ENCODE measurements at places on chromosomes 1 and 21.

DNA sequence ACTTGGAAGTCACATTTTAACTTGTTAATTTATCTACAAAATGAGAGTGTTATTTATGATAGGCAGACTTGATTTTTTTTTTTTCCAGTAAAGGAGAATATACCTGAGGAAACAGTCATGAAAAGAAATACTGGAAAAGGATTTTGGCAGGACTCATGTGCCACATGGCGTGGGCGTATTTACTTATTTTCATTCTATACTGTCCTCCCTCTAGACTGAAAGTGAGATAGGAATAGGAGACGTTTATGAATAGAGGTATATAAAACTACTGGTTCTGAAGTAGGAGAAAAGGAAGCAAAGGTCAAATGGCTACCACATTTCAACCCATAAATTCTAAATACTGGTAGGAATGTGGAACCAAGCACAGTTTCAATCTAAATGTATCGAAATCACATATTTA, 94.8 kb upstream of the MPC2 start:
- no peak for DNase-seq

- no peak for DNase-seq
Observed at GRCh38 chr1:53617851-53618499, 121.0 kb downstream of the GLIS1 start.

GRCh38 chr1:200279810-200280411, 129.9 kb downstream of the ZNF281 start:
- DNase-seq: no peak

DNA sequence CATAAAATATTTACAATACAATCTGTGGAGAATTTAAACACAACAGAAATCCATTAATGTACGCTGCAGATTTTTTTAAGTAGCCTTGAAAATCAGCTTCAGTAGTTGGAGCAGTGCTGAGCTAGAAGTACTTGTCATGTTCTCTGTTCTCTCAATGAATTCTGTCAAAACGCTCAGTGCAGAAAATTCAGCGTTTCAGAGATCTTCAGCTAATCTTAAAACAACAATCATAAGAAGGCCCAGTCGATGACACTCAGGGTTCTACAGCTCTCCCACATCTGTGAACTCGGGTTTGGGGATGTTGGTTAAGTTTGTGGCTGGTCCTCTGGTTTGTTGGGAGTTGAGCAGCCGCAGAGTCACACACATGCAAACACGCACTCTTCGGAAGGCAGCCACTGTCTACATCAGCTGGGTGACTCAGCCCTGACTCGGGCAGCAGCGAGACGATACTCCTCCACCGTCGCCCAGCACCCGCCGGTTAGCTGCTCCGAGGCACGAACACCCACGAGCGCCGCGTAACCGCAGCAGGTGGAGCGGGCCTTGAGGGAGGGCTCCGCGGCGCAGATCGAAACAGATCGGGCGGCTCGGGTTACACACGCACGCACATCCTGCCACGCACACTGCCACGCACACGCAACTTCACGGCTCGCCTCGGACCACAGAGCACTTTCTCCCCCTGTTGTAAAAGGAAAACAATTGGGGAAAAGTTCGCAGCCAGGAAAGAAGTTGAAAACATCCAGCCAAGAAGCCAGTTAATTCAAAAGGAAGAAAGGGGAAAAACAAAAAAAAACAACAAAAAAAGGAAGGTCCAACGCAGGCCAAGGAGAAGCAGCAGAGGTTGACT, 161.2 kb downstream of the RUNX1 start:
- peak; percentile 50 for DNase-seq

- no peak for DNase-seq
Observed at GRCh38 chr1:99352821-99353220, 88.5 kb downstream of the PLPPR4 start.

DNA sequence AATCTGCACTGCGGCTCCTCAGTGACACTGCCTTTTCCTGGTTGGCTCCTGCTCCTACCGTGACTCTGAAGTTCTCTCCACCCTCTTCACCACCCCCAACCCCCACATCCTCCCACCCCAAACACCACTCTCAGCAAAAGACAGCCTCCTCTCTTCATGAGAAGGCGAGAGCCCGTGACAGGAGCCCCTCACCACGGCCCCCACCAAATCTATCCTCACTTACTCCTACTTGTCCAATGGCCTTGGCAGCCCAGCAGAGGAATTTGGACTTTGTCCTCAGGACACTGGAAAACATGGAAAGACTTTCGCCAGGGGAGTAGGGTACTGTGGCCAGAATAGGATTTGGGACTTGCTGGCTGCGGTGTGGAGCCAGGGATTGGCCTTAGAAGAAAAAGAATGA, 6.9 kb downstream of the TMEM125 start:
- no peak for DNase-seq

DNA sequence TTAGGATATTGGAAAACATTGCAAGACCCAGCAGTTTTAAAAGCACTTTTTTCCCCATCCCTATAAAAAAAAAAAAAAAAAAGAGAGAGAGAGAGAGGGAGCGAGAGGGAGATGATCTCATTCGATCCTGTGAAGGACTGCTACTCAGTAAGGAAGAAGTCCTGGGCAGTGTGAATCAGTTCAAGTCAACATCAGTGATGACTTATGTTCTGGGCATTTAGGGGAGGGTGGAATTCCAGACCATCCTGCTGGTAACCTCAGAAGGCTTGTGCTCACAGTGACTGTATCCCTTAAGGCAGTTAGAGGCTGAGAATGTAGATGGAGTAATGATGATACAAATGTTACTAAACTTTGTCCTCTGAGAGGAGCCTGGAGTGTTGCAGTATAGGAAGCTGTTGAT, 151.4 kb downstream of the TGFB2 start:
- DNase-seq: no peak

- no peak for DNase-seq
Observed at GRCh38 chr1:57293214-57293613, 130.6 kb downstream of the DAB1 start.

DNA sequence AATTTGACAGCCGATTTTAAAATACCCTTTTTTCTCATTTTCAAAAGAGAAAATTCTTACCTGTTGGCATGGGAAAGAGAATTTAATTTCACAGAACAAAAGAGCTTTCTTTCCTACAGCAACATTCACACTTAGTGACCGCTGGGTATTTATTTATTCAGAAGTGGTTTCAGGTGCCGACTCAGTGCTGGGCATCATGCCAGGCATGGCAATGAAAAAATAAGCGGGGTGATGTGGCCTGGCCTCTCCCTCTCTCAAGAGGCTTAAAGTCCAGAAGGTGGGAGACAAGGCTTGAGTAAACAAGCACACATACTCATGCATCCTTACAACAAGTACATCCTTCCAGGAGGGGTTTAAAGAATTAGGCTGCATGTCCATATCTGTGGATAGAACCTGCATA, 4.1 kb upstream of the PCP4 start:
- no peak for DNase-seq

DNA sequence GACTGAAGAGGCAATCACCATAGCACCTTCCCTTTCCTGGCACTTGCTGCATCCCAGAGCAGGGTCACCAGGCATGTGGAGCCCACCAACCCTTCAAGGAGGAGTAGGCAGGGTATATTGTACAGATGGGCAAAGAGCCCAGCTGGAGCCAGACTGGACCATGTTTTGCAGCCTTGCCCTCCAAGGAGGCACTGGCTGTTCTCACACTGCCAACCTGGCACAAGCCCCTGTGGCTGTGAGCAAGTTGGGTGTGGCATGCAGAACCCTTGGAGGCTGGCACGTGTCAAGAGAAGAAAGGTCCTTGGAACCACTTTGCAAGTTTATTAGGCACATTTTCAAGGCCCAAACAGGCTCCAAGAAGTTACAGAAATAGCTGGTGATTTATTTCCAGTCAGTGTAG, 146.4 kb downstream of the FOXD2 start:
- DNase-seq: no peak

- DNase-seq: no peak
Observed at GRCh38 chr1:113031171-113031933, 41.6 kb upstream of the LRIG2 start.

- no peak for DNase-seq
Observed at GRCh38 chr1:228830954-228831481, 95.7 kb downstream of the RHOU start.

GRCh38 chr1:22247527-22248245, 104.8 kb upstream of the WNT4 start:
- no peak for DNase-seq

DNA sequence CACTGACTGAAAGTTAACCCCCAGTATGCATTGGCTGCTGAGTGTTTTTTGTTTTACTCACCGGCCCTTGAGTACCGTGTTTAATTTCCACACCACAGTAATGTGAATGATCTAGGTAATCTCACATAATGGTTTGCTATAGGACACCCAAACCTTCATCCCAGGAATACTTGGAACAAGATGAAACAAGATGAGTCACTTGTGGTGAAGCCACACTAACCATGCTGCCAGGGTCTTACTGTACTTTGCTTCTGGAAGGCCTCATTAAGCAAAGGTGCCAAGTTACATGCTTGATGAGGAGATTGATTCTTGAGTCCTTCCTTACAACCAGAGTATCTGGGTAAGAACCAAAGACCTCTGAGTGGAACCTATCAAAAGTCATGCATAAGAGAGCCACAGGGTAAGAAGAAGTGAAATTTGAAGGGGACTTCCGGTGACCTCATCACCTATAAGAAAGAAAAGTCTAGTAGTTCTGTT, 163.3 kb downstream of the NRIP1 start:
- no peak for DNase-seq

DNA sequence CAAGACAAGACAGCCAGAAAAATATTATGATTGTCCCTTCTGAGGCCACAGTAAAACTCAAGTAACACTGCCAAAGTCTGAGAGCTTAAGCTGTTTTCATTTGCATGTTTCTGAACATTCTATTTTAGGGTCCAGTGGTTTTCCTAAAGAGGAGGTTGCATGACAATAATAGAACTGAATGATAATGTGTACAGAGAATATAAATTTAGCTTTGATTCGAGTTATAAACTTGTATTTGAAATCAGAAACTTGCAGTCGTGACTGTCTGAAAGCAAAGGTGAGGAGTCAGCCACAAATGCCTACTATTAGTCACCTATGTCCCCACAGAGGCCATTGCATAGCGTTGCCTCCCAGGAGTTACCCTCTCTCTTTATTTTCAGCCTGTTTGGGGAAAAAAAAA, 363.1 kb upstream of the ADGRL2 start:
- DNase-seq: no peak

GRCh38 chr1:198157847-198158725, 1.3 kb downstream of the NEK7 start:
- no peak for DNase-seq

DNA sequence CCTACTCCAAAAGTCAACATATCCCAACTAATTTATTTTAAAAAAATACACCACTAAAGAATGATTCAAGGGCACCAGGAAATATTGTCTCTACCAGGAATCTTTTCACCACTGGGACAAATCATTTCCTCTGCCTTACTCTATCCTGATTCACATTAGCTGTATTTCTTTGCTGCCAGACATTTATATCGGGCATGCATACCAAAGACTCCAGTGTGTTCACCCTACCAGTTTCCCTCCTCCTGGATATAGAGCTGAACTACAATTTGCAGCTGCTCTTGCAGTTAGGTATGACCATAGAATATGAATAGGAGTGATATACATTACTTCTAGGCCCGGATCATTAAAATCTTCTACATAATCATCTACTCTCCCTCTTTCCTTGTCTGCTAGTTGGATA, 7.6 kb downstream of the KCNJ6 start:
- DNase-seq: no peak

GRCh38 chr1:12166834-12167492, at the start of gene TNFRSF1B:
Gene TNFRSF1B, plus strand, starts transcription at chr1:12166991. Its CDS starts 101 bp downstream, at chr1:12167092.
- DNase-seq: peak; percentile 12

DNA sequence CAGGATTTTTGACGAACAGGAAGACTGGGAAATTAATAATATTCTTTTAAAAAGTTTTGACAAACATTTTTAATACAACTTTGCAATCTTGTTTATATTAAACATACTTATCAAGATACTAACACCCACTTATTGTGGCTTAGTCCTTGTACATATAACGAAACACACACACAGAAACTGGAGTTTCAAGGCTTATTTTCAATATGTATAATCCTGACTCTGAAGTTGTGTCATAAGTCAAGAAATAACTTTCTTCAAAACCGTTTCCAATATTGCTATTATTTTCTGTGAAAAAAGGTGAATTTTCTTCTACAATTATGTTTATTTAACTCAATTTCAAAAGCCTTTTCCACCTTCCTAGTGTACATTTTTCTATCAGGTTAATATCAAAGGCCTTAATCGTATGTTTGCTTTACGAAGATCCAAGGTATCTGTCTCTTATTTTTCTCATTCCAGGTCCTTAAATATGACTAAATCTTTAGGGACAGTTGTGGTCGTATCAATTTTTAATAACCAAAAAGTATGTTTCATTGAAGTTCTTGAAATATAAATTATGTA, 1.8 kb downstream of the CDKN2C start:
- no peak for DNase-seq

DNA sequence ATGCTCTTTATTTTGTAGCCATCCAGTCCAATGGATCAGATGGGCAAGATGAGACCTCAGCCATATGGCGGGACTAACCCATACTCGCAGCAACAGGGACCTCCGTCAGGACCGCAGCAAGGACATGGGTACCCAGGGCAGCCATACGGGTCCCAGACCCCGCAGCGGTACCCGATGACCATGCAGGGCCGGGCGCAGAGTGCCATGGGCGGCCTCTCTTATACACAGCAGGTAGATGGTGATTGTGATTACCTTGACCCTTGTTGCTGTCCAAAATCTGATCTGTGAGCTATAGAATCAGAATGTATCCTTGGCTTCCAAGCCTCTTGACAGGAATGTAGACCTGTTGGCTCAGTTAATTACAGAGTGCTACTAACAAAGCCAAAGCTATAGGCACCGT, 33.8 kb downstream of the ARID1A start:
- no peak for DNase-seq

- no peak for DNase-seq
Observed at GRCh38 chr1:206729050-206729449, 41.5 kb upstream of the IL19 start.

DNA sequence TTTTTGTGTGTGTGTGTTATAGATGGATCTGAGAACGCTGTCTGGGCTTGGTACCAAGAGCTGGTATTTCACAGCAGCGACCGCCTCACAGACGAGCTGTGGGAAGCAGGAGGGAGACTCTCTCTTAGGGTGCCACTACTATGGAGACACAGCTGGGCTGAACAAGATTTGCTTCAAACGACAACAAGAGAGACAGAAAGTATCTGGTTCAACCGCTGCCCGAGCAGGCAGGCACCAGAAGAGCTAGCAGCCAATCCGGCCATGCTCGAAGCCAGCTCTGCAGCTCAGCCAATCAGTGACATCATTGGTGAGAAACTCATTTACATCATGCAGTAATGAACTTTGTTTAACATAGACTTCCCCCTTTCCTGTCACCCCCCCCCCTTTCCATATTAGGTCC, 341.3 kb downstream of the USP25 start:
- DNase-seq: no peak

DNA sequence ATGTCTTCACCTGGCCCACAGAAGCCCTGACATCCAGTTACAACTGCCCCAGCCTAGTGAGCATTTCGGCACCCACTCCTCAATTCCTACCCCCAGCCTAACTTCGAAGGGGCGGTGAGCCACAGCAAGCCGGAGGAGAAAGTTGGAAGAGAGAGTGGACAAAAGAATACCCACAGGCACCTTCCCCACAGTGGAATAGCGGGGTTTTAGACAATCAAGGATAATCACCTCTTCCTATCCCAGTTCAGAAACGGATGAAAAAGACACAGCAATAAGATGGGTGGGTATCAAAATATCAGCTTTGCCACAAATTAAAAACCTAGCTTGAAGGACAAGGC, 1.3 kb upstream of the LSS start:
- no peak for DNase-seq
